Spleen (tissue), 13 donors: ENCODE measurements at places on chromosomes 11 and 22. TPM values are rescaled to one million over a fixed set of nuclear protein-coding genes. Genes with fewer than 3 reads are reported as not detected.

Gene VWCE
- 1.5 TPM for total RNA-seq

Gene RAG1
- total RNA-seq = 12.6 TPM

Gene BRSK2
- 0.59 TPM for total RNA-seq

Gene SERHL2
- 4.1 TPM for total RNA-seq

Gene TTC28
- total RNA-seq = 46.0 TPM

Gene B4GALNT4
- not detected for total RNA-seq

Gene PTH
- not detected for total RNA-seq

Gene MS4A12
- not detected for total RNA-seq

Gene CYTH4
- total RNA-seq = 137 TPM

Gene GAL3ST1
- total RNA-seq = not detected

Gene INSC
- 0.77 TPM for total RNA-seq

Gene CSTF3
- total RNA-seq = 28.9 TPM

Gene TRMT2A
- total RNA-seq = 77.9 TPM

Gene YPEL4
- 8.3 TPM for total RNA-seq

Gene DESI1
- 18.6 TPM for total RNA-seq

Gene APLNR
- 319 TPM for total RNA-seq

Gene OR10G6
- not detected for total RNA-seq

Gene GRIA4
- not detected for total RNA-seq

Gene VPREB3
- 103 TPM for total RNA-seq

Gene SHISAL1
- total RNA-seq = 0.27 TPM

Gene BTBD18
- not detected for total RNA-seq

Gene CD248
- 10.3 TPM for total RNA-seq
